Activated naive CD8-positive, alpha-beta T cell treated with anti-CD3 and anti-CD28 coated beads, Interleukin-2, amount 10 ng/mL, durations not matched to agents 7 days and 5 days (primary cell): ENCODE measurements at places on chromosomes 12 and 14.

GRCh38 chr14:96090441-96091148 lies 51.4 kb downstream of the C14orf132 start:
- no peaks in the 10 kb centered on the region for H3K4me1 ChIP-seq
- H3K36me3 ChIP-seq: no peaks in the 10 kb centered on the region
- no peaks in the 10 kb centered on the region for H3K27me3 ChIP-seq
- H3K27ac ChIP-seq: no peak overlapping the region
- DNase-seq: peak; percentile 3
- no peak overlapping the region for H3K4me3 ChIP-seq

DNA sequence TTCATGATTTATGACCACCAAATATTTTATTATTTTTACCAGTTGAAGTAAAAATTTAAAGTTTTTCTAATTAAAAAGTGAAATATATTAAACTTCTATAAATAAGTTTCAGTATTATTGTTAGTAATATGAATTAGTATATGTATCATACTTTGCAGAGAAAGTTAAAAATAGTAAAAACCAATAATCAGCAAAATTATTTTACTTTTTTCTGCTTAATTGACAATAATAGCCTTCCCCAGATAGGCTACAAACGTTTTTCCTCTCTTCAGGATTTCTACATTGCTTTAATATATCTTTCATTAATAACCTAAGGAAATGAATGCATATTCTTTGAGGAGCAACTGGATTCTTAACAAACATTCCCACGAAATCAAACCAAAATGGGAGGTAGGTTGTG lies 543.5 kb downstream of the ETNK1 start:
- H3K4me1 ChIP-seq: no peaks in the 10 kb centered on the region
- no peak for DNase-seq
- H3K27ac ChIP-seq: no peak overlapping the region
- H3K36me3 ChIP-seq: no peaks in the 10 kb centered on the region

GRCh38 chr14:70708717-70709570 lies 67.2 kb downstream of the TTC9 start:
- H3K4me1 ChIP-seq: peaks cover 4% of the 10 kb centered on the region
- H3K36me3 ChIP-seq: no peaks in the 10 kb centered on the region
- no peak overlapping the region for H3K27ac ChIP-seq

DNA sequence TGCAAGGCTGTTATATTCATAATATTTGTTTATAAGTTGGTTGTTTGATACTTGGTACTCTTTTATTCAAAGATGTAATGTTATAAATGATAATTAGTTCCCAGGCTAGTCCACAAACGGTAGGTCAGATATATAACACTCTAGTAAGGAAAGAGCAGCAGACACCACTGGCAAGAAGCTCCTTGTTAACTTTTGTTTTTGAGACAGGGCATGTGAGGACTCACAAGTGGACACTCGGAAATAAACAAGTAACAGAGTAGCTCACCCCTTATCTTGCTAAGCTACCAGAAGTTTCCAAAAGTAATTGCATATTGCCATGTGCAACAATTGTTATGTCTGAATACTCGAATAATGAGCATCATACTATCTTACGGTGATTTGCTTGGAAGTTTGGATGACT lies 38.6 kb upstream of the YARS2 start:
- H3K4me3 ChIP-seq: no peak overlapping the region
- H3K27ac ChIP-seq: no peak overlapping the region
- H3K27me3 ChIP-seq: peaks cover 3% of the 10 kb centered on the region
- H3K4me1 ChIP-seq: no peaks in the 10 kb centered on the region
- H3K36me3 ChIP-seq: no peaks in the 10 kb centered on the region

- no peak overlapping the region for H3K4me3 ChIP-seq
- peaks cover 2% of the 10 kb centered on the region for H3K27me3 ChIP-seq
- H3K27ac ChIP-seq: no peak overlapping the region
- no peaks in the 10 kb centered on the region for H3K4me1 ChIP-seq
- no peak for DNase-seq
Observed at GRCh38 chr14:104320611-104321086, 182.3 kb downstream of the KIF26A start.
